NCI-H69 (cell line): ENCODE measurements at places on chromosomes 6 and 20.

GRCh38 chr20:60955706-60956105 lies 296.4 kb upstream of the CDH4 start:
- no peak for DNase-seq

- no peak for DNase-seq
Observed at GRCh38 chr20:43124241-43124640, 65.5 kb downstream of the PTPRT start.

- no peak for DNase-seq
Observed at GRCh38 chr6:132513831-132514545, 1.1 kb upstream of the STX7 start.

DNA sequence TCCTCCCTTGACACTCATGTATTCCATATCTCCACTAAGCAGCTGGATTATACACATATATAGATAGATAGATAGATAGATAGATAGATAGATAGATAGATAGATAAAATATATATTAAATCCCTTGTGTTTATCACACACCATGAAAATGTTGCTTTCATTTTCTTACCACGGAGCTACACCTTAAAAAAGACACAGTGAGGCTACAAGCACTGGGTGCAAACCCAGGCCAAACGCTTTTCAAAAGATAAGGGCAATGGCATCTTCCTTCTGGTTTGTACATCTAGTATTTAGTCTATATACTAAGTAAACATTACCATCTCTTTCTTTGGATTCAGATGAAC lies 377.1 kb downstream of the ESR1 start:
- DNase-seq: no peak

DNA sequence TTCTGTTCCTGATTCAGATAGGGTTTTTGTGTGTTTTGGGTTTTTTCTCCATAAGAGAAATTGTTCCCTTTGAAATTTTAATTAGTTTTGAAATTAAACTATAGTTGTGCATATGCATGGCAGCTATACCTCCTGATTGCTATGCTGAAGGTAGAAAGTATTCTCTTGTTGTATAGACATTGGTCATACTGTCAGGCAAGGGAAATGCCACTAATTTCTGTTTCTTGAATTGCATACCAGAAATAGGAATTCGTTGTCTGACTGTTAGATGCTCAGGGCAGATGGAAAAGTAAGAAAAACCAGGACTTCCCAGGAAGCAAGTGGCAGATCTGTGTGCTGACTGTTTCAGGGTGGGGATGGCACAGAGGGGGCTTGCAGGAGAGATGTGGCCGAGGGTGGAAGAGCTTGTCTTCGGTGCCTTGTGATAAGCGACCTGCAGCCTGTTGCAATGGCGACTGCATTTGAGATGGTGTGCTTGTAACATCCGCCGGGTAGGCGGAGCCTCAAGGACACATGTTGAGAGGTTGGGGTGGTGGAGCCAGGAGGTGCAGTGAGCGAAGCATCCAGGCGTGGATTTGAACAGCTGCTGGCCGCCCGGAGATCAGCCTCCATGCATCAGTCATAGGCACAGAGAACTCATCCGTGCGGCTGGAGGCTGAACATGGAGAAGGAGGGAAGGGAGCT lies 42.8 kb downstream of the RREB1 start:
- DNase-seq: peak; percentile 99

- DNase-seq: no peak
Observed at GRCh38 chr6:13355999-13356785, 27.9 kb upstream of the TBC1D7 start.

GRCh38 chr20:1754306-1754705 lies 96.7 kb upstream of the SIRPG start:
- no peak for DNase-seq
